ENCODE measurements at places on chromosomes 5 and 9.

DNA sequence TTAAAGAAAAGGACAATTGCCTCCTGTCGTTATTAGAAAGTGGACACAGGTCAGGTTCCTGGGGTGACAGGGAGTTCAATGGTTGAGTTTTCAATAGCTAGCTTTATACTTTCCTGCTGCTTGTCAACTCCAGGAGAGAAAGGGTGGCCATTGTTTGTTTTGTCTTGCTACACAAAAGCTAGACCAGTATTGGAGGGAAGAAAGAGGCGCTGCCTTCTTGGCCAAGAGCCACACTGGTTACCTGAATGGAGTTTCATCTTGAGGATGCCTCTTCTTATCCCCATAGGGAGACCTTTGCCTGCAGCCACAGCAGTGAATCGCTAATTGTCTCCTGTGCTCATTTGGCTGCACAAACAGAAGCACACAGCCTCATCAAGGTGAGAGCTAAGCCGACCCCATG is 279.4 kb upstream of the GRIA1 start:
- no peak for DNase-seq

- DNase-seq: no peak
Measured at GRCh38 chr9:751137-752051, 90.1 kb upstream of the DMRT1 start.

- DNase-seq: no peak
Measured at GRCh38 chr9:37370968-37371563, 51.4 kb upstream of the GRHPR start.

DNA sequence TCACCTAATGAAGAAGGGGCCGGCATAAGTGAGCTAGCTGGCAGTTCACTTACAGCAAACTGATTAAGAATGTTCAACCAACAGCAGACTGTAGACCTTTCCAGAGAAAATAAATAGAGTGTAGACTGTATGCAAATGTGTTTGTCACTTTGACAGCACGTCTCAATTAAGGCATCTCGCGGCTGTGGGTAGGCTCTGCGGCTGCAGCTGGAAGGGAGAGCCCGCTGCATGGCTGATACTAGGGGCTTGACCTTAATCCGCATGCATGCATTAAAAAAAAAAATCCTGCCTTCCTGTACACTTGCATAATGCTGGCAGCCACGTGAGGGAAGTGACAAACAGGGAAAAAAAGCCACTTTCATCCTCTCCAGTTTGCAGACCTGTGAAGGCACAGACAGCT is 82.3 kb downstream of the CRB2 start:
- no peak for DNase-seq

DNA sequence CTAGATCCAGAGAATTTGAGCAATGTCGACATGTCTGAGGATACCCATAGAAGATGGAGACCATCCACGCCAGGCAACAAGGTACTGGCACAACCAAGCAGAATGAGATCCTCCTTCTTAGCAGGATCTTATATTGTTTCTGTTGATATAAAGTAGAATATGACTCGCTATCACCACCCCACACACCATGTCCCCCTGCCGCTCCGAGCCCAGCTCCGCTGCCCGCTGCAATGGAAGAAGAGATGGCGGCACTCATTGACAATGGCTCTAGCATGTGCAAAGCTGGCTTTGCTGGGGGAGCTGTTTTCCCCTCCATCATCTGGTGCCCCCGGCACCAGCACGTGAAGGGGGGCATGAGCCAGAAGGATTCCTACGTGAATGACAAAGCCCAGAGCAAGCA is 49.5 kb upstream of the FBXL7 start:
- no peak for DNase-seq

DNA sequence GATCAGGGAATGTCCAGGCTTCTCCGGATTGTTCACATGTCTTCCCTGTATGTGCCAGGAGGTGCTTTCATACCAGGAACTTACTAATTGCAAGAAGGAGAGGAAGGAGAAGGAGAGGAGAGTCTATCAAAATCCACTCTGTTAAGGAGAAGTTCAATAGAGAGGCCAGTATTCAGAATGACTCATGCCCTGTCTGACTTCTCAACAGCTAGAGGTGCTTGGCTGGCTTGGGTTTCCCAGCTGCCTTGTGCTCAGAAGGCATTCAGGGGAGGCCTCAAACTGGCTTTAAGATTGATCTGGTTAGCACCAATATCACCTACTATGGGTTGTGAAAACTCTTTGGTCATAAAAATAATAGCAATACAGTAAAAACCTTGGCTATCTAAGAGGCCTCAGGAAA is 167.9 kb upstream of the GLRA1 start:
- no peak for DNase-seq

DNA sequence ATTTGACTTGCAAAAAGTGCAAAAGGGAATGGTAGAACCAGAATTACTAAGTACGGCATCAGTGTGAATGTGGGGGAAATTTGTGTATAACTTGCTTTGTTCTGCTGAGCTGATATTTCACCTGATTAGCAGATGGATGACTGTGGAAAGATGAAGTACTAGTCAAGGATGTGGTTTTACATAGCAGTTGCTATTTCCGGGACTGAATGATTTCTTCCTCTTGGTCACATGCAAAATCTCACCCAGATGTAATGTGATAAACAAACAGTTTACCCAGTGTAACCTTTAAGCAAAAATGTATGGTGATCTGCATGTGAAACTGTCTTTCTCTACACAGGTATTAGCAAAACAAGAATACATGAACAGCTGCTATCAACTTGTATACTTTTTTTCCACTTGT is 46.1 kb downstream of the DCP2 start:
- peak; percentile 71 for DNase-seq

DNA sequence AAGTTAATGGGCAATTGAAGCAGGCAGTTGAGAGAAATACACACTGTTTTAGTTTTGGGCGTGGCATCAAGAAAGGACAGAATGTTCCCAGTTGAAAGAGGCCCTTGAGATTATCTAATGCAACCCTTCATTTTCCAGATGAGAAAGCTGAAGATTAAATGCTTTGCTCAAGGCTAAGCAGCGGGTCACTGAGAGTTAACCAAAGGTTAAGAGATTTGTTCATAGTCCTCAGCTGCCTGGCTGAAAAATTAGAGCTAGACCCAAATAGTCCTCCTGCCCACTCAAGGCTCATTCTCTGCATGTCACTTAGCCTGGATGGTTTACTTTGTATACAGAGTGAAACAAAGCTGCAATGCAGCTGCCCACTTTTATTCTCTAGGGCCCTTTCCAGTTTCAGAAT is 46.7 kb upstream of the MAMDC2 start:
- DNase-seq: no peak

- DNase-seq: no peak
Measured at GRCh38 chr5:143870871-143871632, 59.1 kb downstream of the HMHB1 start.

DNA sequence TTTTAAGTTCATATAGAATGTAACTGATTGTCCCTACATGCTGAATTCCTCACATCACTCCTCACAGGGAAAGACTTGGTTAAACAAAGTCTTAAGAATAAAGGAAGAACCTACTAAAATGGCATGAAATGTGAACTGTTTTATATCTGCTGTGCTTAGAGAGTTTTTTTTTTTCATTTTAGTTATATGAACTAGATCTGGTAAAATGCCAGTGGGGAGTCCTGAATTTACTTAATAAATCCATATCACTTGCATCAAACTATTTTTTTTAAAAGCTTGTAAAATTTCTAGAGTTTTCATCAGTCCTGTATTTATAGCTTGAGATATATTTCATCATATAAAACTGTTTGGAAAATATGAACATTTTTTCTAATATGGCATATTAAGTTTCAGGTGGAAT is 1528.6 kb downstream of the EFNA5 start:
- DNase-seq: no peak

DNA sequence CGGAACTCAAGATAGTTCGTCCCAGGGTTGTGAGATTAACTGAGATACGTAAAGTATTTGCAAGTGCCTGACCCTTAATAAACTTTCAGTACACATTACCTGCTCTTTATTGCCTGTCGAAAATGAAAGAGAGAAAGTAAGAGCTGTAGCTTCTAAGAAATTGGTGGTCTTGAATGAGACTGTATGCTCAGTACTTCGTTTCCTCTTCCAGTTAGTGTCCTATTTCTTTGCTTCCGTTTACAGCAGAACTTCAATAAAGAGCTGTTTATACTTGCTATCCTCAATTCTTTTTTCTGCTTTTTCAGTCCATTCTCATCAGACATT is 534 bp downstream of the SRFBP1 start:
- DNase-seq: no peak

DNA sequence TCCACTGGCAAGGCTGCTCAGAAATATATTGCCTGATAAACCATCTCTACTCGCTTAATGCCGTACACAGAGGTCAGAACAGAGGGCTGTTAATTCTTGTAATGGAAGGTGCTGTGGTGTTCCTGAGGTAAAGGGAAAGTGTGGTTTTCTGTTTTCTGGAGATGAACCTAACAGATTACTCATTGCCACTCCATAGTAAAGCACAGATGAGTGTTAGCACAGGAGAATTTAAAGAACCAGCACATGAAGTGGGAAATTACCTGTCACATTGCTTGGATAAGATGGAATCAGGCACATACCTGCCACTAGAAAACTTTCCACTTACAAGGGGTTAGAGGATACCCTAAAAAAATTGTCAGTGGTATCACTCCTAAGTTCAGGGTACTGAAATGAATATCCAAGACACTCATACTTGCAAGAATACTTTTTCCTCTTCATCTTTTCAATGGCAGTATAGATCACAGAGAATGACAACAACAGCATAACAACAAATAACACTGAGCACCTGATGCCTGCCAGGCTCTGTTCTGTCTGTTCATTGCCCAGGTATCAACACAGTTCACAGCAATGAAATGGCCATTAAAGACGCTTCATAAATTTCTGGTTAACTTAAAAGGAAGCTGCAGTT is 152.9 kb upstream of the GNA14 start:
- no peak for DNase-seq

DNA sequence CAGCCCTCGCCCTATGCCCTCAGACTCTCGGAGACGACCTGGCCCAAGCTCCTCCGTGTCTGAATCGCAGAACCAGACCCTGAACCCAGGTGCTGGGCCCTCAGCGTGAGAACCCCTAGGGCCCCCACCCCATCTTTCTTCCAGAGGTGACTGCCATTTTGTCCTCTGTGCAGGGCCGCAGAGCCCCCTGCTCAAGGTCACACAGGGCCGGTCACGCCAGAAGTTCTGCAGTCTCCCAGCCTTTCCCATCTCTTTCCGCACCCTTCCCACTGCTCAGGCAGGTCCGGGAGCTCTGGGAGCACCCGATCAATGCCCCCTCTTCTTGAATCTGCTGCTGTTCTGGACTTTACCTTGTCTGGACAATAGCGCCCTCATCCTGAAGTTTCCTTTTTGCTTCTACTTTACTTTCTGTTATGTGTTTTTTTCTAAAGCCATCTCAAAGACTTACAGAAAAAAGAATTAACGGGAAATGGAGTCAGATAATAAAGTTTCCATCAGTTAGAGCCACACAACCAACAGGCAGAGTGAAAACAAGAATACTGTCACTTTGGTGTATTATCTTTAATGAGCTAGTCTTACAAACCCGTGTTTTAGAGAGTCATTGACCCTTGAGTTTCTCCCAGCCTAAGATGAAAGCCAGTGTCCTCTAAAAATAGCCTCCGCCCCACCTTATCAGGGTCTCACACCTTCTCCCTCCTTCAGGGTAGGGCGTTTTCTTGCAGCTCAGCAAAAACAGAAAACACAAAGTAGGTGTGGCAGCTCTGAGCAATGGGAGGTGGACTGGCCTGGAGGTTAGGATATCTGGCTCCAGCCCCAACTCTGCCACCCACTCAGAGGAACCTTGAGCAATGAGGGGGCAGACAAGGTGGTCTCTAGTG is 1.8 kb downstream of the TMOD1 start:
- no peak for DNase-seq

DNA sequence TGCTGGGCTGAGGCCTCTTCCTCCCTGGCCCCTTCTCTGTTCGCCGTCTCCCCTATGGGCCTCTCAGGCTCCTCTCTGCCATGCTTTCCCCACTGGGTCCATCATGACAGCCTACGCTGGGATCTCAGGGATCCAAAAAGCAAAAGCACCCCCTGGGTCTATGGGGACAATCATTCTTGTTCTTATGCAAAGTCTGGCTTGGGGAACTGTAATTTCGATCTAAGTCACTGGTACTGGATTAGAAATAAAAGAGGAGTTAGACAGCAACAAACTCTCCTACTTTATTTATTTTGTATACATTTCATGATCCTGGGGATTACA is 86.6 kb downstream of the SLC38A9 start:
- DNase-seq: no peak

DNA sequence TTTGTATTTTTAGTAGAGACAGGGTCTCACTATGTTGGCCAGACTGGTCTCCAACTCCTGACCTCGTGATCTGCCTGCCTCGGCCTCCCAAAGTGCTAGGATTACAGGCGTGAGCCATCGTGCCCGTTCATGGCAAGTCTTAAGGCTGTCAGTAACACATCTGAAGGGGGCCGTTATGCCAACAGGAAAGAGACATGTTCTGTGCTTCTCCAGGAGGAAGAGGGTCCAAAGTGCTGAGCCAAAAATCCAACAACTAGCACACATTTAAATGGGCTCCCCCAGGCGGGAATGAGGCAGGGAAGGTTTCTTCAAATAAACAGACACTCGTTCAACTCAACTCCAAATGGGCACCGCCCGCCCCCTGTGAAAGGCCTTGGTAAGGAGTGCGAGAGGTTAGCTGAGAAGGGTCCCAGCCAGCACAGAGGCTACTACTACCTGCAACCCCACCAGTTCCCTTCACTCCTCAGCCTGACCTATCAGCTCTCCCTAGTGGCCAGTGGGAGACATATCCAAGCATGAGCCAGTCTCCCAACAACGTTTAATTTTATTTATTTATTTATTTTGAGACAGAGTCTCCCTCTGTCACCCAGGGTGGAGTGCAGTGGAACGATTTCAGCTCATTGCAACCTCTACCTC is 84.1 kb upstream of the DMRT1 start:
- DNase-seq: peak; percentile 6

DNA sequence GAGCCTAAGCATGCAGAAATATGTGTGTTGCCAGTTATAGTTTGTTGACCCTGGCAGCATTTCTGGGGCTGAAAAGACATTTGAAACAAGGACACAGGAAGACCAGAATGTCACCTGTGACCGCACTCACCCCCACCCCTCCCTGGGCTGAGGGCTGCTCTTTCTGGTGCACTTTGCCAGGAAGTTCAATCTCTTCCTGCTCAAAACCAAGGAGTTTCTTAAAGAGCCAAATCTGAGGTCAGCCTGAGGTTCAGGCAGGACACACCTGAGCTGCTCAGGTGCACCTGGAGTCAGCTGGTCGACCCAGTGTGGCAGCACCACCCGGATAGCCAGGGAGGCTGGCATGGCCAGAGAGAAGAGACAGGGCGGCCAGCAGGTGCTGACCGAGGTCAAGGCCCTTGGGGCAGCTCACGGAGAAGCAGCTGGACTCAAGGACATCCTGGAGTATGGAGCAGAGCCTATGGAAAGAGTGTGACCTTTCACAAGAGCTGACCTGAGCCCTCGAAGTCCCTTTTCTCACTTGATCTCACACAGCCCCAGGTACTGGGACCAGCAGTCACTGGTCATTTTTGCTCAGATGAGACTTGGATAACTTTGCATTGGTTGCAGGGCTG is 376.9 kb upstream of the IRX4 start:
- DNase-seq: no peak

DNA sequence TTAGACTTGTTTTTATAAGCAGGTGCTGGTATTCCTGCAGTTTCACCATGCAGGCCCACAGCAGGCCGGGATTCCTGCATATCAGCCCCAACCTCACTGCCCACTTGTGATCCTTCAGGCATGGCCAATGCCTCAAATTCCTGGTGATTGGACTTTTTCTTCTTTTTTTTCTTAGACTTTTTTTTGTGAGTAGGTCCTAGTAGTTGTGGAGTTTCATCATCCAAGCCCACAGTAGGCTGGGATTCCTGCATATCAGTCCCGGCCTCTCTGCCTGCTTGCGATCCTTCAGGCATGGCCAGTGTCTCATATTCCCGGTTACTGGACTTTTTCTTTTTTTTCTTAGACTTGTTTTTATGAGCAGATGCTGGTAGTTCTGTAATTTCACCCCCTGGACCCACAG is 4.8 kb downstream of the TTF1 start:
- no peak for DNase-seq

- DNase-seq: no peak
Measured at GRCh38 chr9:92723801-92724323, 40.8 kb downstream of the BICD2 start.

All from CD4-positive, alpha-beta T cell treated with Interleukin-21 for 1 hour (primary cell).